ENCODE measurements at places on chromosomes 2 and 18.

- DNase-seq: no peak
These were observed 710.6 kb upstream of the ZEB2 start for GRCh38 chr2:145230546-145230945.

DNA sequence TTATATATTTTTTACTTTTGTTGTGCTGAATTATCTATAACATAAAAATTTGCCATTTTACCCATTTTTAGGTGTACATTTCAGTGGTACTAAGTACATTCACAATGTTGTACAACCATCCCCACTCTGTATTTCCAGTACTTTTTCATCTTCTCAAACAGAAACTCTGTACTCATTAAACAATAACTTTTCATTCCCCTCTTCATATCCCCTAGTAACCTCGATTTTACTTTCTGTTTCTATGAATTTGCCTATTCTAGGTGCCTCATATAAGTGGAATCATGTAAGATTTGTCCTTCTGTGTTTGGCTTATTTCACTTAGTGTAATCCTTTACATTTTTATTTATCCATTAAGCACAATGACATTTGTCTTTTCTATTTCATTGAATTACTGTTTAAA is 51.3 kb downstream of the GTF2A1L start:
- no peak for DNase-seq

DNA sequence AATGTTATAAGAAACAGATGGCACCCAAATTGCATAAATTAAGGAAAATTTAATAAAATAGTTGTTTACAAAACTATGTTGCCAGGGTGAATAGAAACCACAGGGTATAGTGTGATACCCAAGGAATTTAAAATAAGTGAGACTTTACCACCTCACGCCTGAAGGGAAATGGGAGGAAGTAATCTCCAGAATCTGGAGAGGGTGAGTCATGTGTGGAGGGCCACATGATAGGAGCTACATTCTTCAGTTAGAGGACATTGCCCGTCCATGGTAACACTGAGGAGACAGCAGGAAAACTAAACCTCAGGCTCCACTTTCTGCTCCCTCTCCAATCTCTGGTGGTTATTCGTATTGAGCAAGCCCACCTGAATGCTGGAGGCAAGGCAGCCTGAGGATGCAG is 97.2 kb upstream of the NXPH2 start:
- DNase-seq: no peak

DNA sequence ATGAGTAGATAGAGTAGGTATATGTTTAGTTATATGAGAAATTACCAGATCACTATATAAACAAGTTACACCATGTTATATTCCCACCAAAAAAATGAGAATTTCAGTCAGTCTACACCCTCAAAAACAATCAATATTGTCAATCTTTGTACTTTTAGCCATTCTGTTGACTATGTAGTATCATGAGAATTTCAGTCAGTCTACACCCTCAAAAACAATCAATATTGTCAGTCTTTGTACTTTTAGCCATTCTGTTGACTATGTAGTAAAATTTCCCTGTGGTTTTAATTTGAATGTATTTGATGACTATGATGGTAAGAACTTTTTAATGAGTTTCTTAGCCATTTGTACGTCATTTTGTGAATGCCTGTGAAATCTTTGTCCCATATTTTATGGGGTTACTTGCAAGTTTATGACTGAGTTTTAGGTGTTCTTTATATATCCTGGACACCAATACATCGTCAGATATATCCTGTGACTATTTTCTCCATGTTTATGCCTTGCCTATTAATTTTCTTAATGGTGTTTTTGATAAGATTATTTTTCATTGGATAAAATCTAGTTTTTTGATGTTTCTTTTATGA is 528.4 kb upstream of the SPHKAP start:
- DNase-seq: no peak

GRCh38 chr18:2997846-2998564 is 14.9 kb downstream of the LPIN2 start:
- DNase-seq: no peak

DNA sequence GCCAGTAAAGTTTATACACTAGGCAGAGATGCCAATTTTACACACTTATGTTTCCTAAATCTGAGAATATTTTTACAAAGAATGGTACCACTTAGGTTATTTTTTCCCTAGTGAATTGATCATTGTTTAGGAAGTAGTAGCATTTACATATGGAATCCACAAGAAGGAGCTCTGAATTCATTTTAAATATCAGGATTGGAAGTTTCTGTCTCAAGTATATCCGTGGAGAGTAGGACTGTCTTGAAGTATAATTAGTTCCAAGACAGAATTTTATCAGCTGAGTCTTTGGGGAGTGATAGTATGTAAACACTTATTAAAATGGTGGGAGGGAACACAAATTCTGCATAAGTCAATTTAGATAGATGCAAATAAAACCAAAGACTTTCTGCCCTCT is 82.3 kb upstream of the FAM98A start:
- no peak for DNase-seq

DNA sequence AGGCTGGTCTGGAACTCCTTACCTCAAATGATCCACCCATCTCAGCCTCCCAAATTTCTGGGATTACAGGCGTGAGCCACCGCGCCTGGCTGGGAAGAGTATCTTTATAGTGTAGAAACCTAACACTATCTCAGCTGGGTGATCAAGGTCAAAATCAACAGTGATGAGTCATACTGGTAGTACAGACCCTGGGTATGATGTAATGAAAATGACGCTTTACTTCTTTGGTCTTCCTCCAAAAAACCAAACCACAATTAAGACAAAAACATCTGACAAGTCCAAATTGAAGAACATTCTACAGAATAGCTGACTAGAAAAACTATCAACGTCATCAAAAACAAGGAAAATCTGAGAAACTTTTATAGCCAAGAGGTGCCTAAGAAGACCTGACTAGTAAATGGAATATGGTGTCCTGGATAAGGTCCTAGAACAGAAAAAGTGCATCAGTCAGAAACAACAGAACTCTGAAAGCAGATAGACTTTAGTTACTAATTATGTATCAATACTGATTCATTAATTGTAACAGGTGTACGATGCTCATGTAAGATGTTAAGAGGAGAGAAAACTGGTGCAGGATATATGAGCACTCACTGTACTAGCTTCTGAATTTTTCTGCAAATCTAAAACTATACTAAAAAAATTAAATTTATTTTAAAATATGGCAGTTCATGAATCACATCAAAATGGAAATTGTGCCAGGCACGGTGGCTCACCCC is 25.4 kb downstream of the PDCL3 start:
- DNase-seq: no peak

- no peak for DNase-seq
These were observed 138.7 kb upstream of the BOD1L2 start for GRCh38 chr18:57008001-57008686.

GRCh38 chr2:65436824-65437221 is 4.4 kb upstream of the SPRED2 start:
- no peak for DNase-seq

- DNase-seq: no peak
These were observed 95.2 kb upstream of the BOD1L2 start for GRCh38 chr18:57051657-57052044.

GRCh38 chr2:174344716-174345461 is 10.1 kb downstream of the SP9 start:
- DNase-seq: no peak

DNA sequence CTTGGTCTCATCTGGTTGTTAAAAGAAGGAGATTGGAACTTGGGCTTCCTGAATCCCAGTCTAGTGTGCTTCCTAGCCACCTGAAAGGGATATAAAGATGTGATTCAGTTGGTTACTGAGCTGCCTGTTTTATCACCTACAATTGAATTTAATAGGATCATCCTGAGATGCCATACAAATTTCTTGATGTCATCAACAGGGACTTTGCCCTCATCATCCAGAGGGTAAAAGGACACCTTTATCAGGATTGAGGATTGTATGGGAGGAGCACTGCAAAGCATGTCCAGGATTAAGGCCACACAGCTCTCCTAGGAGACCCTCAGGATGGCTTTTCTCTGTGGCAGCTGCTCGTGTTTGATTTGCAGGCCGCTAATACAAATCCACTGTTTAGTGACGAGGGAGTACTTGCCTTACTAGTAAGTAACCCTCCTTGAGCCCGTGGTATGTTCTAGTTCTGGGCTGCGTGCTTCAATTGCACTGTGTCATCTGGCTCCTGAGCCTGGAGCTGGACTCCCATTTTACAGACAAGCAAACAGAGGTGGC is 28.6 kb downstream of the SH3RF3 start:
- DNase-seq: no peak

DNA sequence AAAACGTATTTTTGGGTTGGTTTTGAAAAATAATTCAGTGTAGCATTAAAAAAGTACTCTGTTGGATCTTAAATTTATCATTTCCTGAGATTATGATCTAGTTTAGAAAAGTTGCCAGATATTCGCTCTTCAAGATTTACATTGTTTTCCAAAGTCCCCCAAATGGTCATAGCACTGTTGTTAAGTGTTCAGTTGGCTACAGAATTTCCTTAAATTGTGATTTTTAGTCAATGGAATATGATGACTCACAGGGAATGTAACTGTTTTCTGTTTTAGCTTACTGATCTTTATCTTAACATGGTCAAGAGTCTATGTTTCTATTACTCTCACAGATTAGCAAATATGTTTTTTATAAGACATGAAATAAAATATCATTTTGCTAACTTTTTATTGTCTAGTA is 23.2 kb downstream of the PLCL1 start:
- no peak for DNase-seq

GRCh38 chr2:222205136-222205535 is 93.7 kb downstream of the PAX3 start:
- DNase-seq: no peak

- no peak for DNase-seq
These were observed 7.4 kb downstream of the DYSF start for GRCh38 chr2:71460595-71461303.

- no peak for DNase-seq
These were observed 1.4 kb downstream of the PCBP1 start for GRCh38 chr2:70088598-70089219.

GRCh38 chr2:241483305-241483704 is 25.1 kb downstream of the STK25 start:
- DNase-seq: no peak

- no peak for DNase-seq
These were observed 69.6 kb upstream of the UGP2 start for GRCh38 chr2:63772061-63772460.

DNA sequence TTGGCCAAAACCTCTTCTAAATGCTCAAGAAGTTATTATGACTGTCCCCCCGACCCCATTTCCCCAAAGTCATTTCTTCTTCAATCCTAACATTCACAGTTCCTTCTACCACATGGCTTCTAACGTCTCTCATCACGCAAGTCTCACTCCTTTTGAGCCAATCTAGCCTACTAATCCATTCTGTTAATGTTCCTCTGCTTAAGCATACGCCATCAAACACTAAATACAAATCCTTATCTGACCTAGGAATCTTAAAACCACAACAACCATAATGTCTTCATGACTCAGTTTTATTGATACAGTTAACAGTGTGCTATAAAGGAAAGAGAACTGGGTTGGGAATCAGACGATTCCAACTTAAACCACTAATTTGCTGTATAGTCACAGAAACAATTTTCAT is 23.9 kb downstream of the HNRNPLL start:
- no peak for DNase-seq

DNA sequence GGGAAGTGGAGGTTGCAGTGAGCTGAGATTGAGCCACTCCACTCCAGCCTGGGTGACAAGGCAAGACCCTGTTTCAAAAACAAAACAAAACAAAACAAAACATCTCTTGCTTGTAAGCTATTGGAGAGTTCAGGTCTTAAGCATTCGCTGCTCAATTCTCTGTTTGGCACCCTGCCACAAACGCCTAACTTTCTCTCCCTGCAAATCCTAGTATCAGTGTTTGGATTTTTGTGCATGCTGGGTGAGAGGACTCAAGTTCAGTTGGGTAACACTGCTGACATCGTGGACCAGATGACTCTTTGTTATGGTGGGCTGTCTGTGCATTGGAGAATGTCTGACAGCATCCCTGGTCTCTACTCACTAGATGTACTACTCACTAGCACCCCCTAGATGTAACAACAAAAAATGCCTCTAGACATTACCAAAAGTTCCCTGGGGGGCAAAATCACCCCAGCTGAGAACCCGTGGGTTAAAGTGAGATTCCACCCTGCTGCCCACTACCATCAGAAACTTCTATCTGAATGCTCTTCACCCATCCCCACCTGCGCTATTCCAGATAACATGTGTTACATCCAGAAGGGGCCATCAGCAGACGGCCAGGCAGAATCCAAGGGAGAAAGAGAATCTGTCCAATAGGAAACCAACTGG is 50.9 kb downstream of the CACNB4 start:
- no peak for DNase-seq

DNA sequence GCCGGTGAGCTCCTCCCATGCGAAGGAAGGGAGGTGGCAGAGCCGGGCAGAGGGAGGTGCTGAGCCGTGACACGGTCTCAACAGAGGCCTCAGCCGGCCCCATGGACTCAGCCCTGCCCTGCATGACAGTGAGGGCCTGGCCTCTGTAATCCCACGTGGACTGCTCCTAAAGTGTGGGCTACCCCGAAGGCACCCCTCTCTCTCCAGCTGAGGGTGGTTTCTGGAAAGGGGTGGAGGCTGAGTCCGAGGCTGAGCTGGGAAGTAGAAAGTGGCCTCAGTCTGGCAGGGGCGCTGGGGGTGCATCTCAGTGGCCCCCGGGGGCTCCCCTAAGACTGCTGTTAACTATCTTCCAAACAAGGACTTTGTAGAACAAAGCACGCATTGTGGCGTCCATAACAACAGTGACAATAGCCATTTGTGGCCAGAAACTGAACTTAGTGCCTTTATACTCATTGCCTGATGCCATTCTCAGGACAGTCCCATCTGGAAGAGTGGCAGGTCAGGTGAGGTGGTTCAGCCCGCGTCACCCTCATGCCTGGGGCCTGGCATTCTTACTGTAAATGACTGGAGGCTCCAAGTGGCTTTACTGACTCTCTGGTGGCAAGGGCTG is 192.4 kb downstream of the TWIST2 start:
- peak; percentile 63 for DNase-seq

DNA sequence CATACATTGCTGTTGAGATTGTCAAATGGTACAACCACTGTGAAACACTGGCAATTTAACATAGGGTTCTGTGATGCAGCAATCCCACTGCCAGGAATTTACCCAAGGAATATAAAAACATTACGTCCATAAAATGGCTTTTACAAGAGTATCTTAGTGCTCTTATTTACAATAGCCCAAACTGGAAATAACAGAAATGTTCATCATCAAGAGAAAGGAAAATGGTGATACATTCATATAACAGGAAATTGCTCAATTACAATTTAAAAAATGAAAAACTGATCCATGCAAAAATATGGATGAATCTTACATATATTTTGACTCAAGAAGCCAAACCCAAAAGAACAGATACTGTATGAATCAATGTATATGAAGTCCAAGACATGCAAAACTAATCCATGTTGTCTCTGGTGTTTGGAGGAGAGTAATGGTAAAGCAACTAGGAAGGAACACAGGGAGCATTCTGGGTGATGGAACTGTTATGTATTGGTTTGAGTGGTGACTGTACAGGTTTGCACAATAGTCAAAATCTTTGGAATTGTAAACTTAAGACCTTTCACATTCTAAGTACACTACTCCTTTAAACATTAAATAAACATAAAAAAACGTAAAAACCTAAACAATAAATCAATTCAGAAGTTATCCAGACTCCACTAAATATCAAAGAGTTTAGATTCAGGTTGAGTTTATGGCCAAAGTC is 104.8 kb upstream of the WDR75 start:
- no peak for DNase-seq
